ENCODE measurements at places on chromosomes 3 and 15.

DNA sequence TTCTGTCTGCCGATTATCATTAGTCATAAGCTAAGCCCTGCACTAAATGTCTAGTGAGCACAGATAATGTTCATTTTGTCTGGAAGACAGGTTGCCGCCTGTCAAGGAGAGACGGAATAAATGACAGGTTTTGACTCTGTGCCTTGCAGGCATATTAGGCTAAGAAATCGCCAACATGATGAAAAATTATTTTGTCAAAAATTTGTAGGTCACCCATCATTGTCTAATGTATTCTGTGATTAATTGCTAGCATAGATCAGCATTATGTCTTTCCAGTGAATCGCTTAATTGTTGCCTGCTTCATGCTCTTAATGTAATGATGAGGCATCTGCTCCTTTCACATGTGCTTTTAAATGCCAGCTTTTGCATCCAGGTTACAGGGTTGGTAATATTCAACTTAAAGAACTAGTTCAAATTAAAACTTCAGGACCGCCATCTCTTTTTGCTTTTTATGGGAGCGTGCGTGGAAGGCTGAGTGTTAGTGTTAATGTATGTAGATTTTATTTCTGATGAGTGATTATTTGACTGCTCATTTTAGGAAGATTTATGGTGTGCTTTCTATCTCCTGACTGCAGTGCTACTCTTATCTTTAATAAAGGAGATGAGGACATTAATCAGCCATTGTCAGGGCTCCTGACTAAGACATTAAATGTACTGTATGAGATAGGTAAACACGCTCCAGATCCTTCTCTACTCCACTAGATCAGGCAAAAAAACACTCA is 120.8 kb upstream of the MEIS2 start:
- DNase-seq: no peak

- DNase-seq: no peak
Measured at GRCh38 chr3:162512488-162512887, 1015.9 kb downstream of the OTOL1 start.

DNA sequence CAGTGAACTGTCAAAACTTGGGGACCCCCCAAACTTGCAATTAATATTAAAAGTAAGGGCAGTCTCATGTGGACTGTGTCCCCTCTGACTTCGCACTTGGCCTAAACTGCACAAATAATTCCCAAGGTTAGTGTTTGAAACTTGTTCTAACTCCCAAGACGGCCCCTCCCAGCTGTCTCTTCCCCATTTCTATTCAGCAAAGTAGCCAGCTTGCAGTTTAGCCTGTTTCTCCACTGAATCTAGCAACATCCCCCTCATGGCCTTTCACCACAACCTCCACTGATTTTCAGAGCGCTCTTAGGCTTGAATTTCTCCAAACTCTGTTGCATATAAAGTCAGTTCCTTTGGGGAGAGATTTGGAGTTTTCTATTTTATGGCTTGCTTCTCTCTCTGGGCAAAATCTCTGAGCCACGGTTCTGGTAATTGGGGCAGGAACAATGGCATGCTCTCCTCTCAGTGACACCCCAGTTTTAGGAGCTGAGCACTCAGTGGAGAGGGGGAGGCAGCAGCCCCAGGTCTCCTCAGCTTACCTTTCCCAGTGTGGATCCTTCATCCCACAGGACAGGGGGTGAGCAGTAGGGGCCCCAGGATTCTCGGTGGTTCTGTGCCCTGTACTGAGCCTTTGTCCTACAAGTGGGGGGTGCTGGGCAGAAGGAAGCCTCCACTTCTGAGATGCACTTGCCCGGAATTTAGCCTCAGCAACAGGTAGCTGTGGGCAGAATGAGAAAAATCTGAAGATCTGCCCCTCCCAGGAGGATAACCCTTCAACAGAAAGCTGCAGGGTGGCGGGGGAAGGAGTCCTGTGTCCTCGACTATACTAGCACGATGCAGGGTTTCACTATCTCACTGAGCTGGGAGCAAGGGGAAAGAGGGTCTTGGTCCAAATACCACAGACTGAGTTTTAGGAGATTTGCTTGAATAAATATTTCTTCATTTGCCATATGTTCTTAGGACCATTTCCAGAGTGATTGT is 39.3 kb upstream of the GATA2 start:
- no peak for DNase-seq

DNA sequence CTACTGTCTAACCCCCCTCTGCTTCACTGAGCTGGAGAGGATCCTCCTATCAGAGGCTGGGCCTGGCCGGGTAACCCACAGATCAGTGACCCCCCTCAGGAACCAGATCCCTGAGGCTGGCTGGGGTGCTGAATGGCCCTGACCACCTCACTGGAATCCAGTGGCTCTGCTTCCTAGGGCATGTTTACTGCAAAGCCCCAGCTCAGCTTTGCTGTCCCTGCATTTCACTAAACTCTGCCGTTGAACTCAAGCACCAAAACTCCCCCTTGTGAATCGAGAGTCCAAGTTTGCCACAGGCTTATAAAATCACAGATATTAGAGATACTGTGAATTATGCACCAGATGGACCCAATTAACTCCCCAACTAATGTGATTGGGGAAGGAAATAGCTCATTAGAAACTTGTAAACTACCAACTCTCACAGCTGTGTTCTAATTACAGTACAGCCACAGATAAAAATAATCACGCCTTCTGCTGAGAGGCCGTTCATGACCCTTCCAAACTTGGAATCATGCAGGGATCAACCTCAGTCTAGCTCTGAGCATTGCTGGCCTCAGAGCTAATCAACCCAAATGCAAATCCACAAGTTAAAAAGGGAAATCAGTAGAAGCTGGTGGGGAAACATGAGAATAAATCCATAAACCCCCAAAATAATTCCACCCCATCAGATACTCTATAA is 47.0 kb downstream of the OCA2 start:
- no peak for DNase-seq

DNA sequence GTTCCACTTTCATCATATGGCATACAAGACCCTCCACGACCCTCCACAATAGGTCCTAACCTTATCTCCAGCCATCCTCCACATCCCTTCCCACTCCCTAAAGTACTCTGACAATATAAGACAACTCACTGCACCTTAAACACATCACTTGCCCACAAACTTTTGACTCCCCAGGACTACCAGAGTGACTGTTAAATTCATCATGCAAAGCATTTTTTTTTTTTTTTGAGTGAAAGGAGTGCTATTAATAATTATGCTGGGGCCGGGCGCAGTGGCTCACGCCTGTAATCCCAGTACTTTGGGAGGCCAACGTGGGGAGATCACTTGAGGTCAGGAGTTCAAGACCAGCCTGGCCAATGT is 55.8 kb downstream of the OSBPL10 start:
- no peak for DNase-seq

DNA sequence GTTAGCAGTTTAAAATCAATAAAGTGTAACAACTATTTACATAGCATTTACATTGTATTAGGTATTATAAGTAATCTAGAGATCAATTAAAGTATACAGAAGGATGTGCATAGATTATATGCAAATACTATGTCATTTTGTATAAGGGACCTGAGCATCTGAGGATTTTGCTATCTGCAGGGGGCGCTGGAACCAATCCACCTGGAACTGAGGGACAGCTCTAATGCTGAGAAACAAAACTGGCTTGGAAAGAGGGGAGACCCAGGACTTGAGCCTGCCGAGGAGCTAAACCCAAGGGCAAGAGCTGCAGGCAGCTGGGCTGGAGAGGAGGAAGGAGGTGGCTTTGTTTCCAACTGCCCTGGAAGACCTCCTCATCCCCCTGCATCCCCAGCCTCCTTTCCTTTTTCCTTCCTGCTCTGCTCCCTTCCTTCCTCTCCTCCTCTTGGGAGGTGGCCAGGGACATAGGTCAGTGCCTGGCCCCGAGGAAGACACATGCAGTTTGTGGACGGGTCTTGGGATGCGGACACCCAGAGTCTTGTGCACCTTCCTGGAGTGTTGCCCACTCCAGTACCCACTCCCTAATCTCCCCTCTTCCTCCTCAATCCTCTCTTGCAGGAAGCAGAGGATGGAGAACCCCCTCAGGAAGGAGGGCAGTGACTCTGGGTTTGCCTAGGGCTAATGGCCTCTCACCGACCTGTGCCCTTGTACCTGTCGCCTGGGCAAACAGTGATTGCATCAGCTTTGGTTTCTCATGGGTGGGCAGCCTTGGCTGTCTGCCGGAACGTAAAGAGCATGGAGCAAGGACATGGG is 825 bp upstream of the RTP3 start:
- peak; percentile 55 for DNase-seq

DNA sequence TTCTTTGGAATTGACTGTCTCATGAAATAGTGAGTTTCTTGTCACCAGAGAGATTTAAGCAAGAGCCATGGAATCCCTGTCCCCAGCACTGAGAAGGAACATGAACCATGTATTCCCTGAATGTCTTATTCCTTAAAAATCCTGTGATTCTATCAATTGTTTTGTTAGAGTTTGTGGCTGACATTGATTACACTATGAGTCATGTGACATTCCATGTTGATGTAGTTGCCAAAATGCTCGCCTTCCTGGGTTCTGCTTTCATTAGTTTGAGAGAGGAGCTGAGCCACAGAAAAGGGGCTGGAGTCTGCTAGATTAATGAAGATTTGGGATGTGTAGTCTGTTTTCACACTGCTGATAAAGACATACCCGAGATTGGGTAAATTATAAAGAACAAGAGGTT is 294.9 kb upstream of the CTDSPL start:
- DNase-seq: no peak

DNA sequence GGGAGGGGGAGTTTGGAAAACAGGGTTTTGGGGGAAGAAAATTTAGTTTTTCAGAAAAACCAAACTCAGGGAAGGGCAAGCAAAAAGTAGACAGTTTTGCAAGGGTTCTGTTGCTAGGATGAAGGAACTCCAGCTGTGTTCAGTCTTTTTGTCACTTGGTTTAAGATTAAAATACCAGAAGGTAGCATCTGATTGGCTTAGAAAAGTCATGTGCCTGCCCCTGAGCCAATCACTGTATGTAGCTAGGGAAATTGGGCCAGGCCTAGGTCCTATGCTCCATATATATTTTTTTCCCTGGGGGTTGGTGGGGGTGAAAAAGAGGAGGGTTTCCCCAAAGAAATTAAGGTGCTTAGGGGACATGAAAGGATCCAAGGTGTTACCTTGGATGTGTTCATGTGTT is 24.3 kb downstream of the CLDN11 start:
- no peak for DNase-seq

GRCh38 chr3:32575451-32576113 is 4.9 kb upstream of the DYNC1LI1 start:
- DNase-seq: no peak

DNA sequence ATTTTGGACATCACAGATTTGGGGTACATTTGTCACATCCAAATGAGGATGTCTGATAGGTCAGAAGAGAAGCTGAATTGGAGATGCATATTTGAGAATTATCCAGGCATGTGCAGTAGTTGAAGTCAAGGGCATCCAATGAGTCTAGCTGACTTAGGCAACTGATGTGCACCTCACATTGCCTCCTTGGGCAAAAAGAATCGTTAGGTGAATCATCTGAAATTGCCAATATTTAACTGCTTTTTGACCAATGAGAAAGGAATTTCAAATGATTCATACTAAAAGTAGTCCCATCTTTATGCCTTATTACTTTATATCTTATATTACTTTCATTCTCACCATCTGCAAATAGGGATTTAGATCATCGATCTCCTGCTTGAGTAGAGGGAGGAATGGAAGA is 117.7 kb downstream of the CD47 start:
- no peak for DNase-seq

GRCh38 chr3:76122007-76122406 is 336.7 kb upstream of the ZNF717 start:
- DNase-seq: no peak

- DNase-seq: no peak
Measured at GRCh38 chr15:63372018-63372705, 9.5 kb downstream of the CA12 start.

GRCh38 chr3:112132975-112133448 is at the start of gene GCSAM:
GCSAM (minus strand) TSS chr3:112133248; CDS start chr3:112133120, 128 bp downstream.
- peak; percentile 61 for DNase-seq

DNA sequence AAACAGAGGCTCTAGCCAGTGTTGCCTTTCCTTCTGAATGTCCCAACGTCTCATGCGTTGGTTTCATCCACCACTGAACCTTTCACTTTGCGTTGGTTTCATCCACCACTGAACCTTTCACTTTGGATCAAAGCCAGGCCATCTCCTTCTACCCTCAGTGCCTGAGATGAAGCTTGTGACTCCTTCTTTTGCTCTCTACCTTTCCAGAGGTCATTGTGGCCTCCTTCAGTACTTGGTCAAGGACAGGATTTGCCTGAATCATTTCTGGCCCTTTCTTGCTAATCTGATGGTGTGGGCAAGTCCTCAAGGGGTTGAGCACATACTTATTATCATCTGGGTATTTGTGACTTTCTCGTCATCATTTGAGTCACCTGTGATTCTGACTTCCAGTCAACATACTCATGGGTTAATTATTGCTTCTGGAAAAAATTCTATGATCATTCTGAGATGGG is 50.0 kb downstream of the SELENOT start:
- DNase-seq: no peak

GRCh38 chr3:127979473-127979872 is 64.4 kb downstream of the KBTBD12 start:
- no peak for DNase-seq

DNA sequence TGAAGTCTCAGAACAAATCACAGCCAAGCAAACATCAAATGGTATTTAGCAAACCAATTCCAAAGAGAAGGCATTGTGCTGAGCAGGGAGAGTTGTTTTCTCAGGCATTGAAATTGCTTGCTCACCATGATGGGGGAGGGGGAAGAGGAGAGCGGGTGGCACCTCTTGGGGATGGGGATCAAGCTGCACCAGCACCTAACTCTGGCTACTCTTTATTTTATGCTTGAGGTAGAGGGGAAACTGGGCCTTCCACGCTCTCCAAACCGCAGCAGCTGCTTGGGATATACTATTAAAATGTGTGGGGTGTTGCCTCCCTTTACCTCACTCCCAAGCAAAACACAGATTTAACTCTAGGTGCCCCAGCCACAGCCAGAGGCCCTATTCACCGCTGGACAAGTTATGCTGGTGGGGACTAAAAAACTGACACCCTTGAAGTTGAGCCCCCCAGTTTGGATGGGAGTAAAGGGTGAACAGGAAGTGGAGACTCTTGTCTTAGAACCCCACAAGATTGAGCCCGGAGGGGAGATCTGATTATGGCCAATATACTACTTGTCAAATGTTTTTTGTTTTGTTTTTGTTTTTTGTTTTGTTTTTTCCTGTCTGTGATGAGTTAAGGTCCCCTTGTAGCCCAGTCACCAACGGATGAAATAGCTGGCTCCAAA is 5.0 kb upstream of the FOXB1 start:
- DNase-seq: no peak

GRCh38 chr15:29784413-29784812 is 37.9 kb downstream of the TJP1 start:
- DNase-seq: no peak
